T-cell (primary cell): ENCODE measurements at places on chromosomes 13 and 19. TPM values are rescaled to one million over a fixed set of nuclear protein-coding genes. Genes with fewer than 3 reads are reported as not detected.

Gene HCST
- total RNA-seq = 77.2 TPM

DNA sequence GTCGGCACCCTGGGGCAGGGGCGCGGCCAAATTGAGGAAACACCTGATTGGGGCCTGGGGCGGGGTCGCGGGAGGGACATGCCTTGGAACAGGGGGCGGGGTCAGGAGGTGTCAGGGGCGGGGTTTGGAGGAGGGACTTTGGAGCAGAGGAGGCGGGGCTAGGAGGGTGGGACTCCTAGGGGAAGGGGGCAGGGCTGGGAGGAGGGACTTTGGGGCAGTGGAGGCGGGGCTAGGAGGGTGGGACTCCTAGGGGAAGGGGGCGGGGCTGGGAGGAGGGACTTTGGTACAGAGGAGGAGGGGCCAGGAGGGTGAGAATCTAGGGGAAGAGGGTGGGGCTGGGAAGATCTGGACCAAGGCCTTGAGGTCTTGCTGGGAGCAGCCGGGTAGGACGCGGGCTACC, 21.9 kb downstream of the GRIN2D start:
- peak; percentile 69 for DNase-seq

GRCh38 chr13:108018371-108018870, 196.9 kb downstream of the LIG4 start:
- DNase-seq = no peak

Gene ZNF616
- 3.6 TPM for total RNA-seq

Gene GPC6
- total RNA-seq = not detected

Gene CLEC17A
- 1.1 TPM for total RNA-seq

Gene MUC16
- total RNA-seq = 0.16 TPM

DNA sequence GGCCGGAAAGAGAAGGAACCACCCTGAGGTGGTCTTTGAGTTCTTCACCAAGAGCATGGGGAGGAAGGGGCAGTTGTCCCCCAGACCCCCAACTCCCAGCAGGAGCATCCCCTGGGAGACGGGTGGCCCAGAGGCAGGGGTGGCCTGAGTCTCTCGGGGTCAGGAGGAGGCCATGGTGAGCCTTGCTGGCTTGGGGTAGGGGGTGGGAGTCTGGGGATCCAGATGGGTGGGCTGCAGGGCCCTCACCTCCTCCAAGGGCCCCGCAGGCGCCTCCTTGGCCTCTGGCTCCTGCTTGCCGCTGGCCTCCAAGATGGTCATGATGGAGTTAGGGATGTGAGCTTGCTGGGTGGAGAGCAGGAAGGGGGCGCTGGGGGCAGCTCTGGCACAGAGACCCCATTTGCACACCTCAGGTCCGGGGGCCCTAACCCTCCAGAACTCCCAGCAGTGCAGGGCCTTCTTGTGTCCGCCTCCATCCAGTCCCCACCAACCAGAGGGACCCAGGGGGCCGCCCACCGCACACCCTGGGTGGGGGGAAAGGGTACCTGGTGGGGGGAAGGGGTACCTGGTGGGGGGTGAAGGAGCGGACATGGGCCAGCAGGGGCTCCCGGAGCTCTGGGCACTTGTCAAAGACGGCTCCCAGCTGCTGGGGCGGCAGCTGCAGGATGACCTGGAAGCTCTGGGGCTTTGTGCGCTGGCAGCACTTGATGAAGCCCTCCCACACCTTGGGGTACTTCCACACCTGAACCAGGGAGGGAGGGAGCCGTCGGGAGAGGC, 1.3 kb upstream of the RSPH6A start:
- DNase-seq = no peak

DNA sequence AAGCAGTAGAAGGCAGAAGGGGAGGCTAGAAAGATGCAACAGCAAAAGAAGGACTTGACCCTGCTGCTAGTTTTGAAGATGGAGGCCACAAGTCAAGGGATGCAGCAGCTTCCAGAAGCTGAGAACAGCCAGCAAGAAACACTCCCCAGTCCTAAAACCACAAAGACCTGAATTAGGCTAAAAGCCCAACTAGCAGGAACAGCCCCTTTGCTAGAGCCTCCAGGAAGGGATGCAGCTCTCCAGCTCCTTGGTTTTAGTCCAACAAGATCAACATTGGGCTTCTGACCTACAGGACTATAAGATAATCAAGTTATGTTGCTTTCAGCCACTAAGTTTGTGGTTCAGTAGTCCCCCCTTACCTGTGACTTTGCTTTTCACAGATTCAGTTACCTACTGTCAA, 10.5 kb upstream of the LATS2 start:
- DNase-seq = no peak

- DNase-seq = no peak
Observed at GRCh38 chr19:49515767-49516166, 3.3 kb downstream of the FCGRT start.

GRCh38 chr19:41353466-41354342, at the start of gene TGFB1:
Gene TGFB1, minus strand, starts transcription at chr19:41353922. Its CDS starts 878 bp downstream, at chr19:41353044.
- peak; percentile 86 for DNase-seq

Gene TTC9B
- total RNA-seq = not detected

DNA sequence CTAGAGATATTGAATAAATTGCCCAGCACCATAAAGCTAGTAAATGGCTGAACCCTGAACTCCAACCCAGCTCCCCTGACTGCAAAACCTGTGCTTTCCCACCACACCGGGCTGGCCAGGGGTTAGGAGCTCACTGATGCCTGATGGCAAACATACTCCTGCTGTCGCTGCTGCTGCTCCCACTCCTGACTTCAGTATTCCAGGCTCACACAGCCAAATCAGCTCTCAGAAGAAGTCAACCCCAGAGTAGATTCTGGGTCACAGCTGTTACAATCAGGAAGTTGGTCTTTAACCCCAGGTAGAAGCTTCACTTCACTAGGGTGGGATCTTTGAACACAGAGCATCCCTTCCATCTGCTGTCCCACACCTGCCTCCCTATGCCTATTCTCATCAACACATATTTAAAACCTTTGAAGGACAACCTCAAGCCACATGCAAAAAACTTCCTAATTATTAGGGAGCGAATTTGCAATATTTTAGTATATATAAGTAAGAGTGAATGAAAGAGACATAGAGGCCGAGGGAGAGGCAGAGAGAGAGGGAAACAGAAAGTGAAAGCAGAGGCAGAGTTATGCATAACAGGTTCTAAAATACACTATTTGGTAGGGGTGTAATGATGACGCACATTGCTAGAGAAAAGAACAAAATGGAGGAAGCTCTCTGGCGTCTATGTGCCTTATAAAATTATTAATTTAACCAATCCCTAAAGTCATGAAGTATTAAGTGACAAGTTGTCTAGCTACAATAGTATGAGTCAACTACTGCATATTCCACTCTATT, 99.4 kb upstream of the SERP2 start:
- no peak for DNase-seq

- no peak for DNase-seq
Observed at GRCh38 chr13:51422484-51422883, 30.4 kb downstream of the INTS6 start.

DNA sequence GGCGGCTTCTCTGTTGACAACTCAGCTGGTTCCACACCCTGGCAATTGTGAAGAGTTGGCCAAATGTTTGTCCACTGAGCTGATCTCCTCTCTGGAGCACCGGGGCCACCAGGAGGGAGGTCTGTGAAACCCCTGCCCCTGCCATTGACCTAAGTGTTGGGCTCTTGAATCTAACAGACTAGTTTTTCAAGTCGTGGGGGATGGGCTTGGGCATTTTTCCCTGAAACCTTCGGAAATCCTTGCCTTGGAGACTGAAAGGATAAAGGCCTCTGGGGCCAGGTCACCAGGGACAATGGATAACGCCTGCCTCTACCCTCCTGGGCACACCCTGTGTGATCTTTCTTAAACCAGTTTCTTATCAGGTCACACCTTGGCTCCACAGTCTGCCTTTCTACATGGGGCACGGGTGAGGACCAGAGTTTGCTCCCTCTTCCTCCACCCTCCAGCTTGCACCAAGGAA, 881 bp downstream of the GEMIN7 start:
- no peak for DNase-seq

Gene SLC6A16
- 6.1 TPM for total RNA-seq

- no peak for DNase-seq
Observed at GRCh38 chr19:802498-803098, 5.3 kb downstream of the PTBP1 start.

- DNase-seq = no peak
Observed at GRCh38 chr19:41025871-41026270, 34.8 kb downstream of the CYP2B6 start.

GRCh38 chr13:45412274-45413049, 5.7 kb downstream of the SLC25A30 start:
- no peak for DNase-seq

GRCh38 chr13:31433746-31434145, 234.0 kb downstream of the B3GLCT start:
- no peak for DNase-seq
